ENCODE measurements at places on chromosomes 12 and 14. TPM values are rescaled to one million over a fixed set of nuclear protein-coding genes. Genes with fewer than 3 reads are reported as not detected.

DNA sequence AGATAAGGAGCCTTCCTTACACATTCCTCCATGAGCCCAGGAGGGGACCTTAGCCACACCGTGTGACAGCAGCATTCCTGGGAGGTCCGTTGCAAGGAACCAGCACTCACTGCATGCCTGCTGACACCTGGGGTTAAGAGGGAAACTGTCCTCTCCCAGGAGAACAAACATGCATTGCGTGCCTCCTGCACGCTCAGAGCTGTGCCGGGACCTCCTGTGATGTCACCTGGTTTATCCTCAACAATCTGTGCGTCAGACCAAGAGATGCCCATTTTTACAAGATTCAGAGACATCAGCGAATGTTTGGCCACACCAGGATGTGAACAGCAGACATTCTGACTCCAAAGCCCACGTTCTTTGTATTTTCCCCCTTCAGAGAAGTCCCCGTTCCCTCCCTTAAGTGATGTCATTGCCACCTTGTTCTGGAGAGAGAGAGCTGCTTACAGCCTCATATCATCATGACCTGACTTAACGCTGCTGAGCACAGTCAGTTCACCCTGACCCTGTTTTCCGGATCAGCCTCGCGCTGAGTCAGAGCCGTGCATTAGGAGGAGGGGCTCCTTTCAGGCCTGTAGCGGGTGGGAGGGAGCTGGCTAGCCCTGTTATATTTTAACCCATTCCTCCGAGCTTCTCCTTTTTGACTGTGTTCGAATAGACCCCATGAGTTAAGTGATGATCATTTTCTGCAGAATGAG lies 36.2 kb downstream of the TMEM120B start:
- no peaks in the 10 kb centered on the region for H3K27me3 ChIP-seq
- peak; percentile 82 for DNase-seq
- no peak overlapping the region for H3K4me3 ChIP-seq
- no peaks in the 10 kb centered on the region for H3K4me1 ChIP-seq

DNA sequence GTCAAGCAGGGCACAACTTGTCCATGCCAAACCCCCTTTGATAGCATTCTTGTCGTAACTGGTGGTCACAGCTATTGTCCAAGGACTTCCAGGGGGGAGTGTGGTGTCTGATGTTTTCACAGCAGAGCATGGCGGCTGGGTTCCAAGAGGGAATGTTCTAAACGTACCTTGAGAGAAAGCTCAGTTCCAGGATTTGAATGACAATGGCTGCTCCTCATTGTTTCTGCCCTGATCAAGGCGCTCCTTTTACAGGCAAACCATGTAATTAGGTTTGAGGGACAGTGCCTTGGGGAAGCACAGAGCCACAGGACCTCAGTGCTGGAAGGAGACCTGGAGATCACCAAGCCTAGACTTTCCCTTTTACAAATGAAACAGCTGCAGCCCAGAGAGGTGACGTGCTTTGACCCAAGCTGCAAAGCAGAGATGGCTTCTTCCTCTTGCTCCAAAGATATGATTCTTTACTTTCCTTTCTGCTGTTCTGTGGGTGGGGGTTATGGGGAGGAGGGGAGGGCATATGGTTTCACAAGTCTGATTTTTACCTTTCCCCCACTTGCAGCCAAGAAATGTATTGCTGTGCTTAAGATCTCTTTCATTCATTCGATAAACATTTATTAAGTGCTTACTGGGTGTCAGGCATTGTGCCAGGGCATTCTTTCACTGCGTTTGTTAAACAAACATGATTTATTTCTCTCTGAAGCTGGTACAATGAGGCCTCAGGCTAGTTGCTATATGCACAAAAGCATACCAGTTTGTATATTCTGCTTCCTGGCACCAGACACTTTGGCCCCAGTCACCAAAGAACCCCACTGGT lies 172.8 kb downstream of the KTN1 start:
- DNase-seq, result no peak
- H3K4me3 ChIP-seq, result no peak overlapping the region
- H3K27me3 ChIP-seq, result no peaks in the 10 kb centered on the region
- no peak overlapping the region for H3K27ac ChIP-seq

DNA sequence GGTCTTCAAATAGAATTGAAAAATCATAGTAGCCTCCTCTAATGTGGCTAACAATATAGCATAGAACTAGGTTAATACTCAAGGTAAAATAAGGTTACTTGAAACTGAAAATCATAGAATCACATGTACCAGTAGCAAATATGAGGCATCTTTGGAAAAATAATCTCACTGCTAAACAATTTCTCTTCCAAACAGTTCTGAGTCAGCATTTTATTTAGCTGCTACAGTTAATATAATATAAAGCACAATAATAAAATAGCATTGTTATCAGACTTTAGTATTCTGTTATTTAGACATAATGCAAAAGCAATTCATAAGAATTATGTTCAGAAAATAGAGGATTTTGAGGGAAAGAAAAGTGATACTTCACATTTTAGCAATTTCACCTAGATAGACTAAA lies 35.0 kb downstream of the ERO1A start:
- no peaks in the 10 kb centered on the region for H3K27me3 ChIP-seq
- no peak overlapping the region for H3K27ac ChIP-seq
- no peak overlapping the region for H3K4me3 ChIP-seq
- no peak for DNase-seq
- peaks cover 2% of the 10 kb centered on the region for H3K36me3 ChIP-seq

DNA sequence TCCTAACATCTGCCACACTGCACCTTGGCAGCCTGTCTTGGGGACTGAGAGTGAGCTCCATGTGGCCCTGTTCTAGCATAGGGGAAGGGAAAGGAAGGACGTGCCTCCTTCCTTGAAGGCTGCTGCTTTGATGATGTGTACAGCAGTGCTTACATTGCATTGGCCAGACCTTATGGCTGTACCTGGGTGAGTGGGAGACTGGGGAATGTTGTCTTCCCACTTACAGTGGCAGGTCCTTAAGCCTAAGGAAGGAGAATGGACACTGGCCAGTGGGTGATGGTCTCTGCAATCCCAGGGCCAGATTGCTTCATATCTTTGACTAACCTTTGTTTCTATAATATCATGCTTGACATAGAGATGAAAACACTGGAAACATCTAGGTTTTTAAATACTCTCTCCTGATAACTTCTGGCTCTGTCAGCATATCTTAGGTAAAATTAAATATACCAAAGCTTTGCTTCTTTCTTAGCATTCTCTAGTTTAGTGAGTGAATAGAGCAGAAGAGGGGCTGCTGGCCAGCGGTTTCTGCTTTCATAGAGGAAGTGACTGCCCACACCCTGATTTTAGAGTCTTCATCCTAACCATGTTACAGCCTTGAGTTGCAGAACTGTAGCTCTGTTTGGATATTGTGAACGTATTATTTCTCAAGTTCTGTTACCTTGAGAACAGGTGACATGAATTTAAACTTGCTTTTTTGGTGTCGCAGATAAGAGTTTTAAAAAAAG lies 27.2 kb downstream of the KLC1 start:
- peaks cover 10% of the 10 kb centered on the region for H3K4me1 ChIP-seq
- H3K27me3 ChIP-seq, result no peaks in the 10 kb centered on the region
- H3K36me3 ChIP-seq, result no peaks in the 10 kb centered on the region
- no peak overlapping the region for H3K4me3 ChIP-seq
- no peak for DNase-seq
- H3K27ac ChIP-seq, result no peak overlapping the region

DNA sequence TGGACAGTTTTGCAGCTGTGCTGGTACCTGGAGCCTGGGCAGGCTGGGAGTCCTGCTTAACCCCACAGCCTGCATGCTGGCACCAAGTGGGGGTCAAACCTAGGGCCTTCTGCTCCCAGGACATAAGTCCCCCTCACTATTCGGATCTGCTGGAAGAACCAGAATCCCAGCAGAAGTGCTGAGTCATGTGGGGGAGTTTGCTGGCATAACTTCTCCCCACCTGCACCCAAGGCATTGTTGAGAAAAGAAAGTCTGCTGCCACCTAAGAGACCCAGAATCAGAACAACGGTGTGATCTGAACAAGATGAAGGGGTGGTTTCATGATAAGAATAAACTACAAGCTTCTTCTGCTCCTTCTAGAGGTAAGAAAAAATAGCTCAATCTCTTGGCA lies 102.7 kb downstream of the RBM19 start:
- no peak for DNase-seq
- H3K27ac ChIP-seq, result no peak overlapping the region
- H3K4me1 ChIP-seq, result no peaks in the 10 kb centered on the region
- no peak overlapping the region for H3K4me3 ChIP-seq
- no peaks in the 10 kb centered on the region for H3K27me3 ChIP-seq
- H3K36me3 ChIP-seq, result no peaks in the 10 kb centered on the region

DNA sequence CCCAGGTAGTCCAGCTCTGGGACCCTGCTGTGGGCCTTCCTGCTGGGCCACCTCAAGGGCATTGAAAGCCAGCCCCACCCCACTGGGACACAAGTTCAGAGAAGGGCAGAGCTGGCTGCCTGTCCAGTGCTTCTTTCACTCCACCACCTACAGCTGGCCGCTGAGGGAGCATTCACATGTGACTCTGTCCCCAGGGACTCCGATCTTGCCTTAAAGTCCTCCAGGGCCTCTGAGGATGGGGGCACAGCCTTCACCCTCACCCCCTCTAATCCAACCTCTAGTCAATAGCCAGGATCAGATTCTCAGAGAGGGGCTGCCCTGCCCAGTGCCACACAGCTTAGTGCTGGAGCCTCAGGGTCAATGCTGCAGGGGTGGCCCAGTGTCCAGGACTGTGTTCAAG lies 5.0 kb upstream of the CYP46A1 start:
- no peaks in the 10 kb centered on the region for H3K36me3 ChIP-seq
- DNase-seq, result no peak
- H3K27ac ChIP-seq, result no peak overlapping the region
- H3K4me3 ChIP-seq, result no peak overlapping the region

DNA sequence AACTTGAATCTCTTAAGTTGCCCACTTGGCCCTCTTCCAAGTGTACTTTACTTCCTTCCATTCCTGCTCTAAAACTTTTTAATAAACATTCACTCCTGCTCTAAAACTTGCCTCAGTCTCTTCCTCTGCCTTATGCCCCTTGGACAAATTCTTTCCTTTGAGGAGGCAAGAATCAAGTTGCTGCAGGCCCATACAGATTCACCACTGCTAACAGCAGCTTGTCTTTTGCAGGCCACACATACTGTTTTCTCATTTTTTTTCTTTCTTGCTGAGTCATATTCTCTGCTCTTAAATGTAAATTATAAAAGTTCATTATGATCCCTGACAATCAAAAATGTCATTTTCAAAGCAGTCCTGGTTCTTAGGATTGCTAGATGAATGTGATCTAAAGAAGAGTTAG lies 1820.8 kb upstream of the FLRT2 start:
- no peak for DNase-seq
- H3K36me3 ChIP-seq, result no peaks in the 10 kb centered on the region
- H3K27ac ChIP-seq, result no peak overlapping the region
- H3K27me3 ChIP-seq, result no peaks in the 10 kb centered on the region

DNA sequence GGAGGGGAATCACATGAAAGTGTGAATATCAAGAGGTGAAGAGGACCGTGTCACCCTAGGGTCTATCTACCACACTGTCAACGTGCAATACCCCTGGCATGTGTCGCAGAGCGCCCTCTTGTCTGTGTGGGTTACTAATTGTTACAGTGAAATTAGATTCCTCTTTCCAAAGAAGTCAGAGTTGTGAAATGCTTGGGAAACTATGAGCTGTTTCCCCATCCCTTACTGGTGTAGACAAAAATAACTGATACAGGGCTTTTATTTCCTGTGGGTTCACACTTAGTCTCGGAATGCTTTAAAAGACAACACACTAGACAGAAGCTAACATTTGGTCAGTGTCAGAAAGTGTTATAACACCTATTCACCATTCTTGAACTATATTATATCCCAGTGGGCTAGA lies 597.3 kb downstream of the NRXN3 start:
- DNase-seq, result no peak
- no peaks in the 10 kb centered on the region for H3K27me3 ChIP-seq
- no peak overlapping the region for H3K4me3 ChIP-seq
- no peak overlapping the region for H3K27ac ChIP-seq

DNA sequence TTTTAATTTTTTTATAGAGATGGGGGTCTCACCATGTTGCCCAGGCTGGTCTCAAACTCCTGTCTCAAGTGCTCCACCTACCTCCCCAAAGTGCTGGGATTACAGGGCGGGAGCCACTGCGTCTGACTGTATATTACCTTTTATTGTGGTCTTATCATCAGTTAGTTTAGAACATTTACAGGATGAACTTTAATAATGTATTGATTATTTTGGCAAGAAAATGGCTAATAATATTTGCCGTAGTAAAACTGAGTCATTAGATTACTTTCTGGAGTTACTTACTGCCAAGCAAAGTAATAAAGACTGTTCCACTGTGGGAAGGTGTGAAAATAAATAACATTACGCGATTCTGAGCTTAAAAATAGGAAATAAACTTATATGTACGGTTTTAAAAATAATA lies 21.9 kb upstream of the KDM2B start:
- no peaks in the 10 kb centered on the region for H3K27me3 ChIP-seq
- H3K4me1 ChIP-seq, result no peaks in the 10 kb centered on the region
- no peaks in the 10 kb centered on the region for H3K36me3 ChIP-seq
- H3K4me3 ChIP-seq, result no peak overlapping the region
- DNase-seq, result no peak

- H3K4me3 ChIP-seq, result no peak overlapping the region
- no peak for DNase-seq
- peak overlapping the region; percentile 73 for H3K27ac ChIP-seq
- H3K27me3 ChIP-seq, result no peaks in the 10 kb centered on the region
Observed at GRCh38 chr12:2243275-2243674, 190.5 kb downstream of the CACNA1C start.

DNA sequence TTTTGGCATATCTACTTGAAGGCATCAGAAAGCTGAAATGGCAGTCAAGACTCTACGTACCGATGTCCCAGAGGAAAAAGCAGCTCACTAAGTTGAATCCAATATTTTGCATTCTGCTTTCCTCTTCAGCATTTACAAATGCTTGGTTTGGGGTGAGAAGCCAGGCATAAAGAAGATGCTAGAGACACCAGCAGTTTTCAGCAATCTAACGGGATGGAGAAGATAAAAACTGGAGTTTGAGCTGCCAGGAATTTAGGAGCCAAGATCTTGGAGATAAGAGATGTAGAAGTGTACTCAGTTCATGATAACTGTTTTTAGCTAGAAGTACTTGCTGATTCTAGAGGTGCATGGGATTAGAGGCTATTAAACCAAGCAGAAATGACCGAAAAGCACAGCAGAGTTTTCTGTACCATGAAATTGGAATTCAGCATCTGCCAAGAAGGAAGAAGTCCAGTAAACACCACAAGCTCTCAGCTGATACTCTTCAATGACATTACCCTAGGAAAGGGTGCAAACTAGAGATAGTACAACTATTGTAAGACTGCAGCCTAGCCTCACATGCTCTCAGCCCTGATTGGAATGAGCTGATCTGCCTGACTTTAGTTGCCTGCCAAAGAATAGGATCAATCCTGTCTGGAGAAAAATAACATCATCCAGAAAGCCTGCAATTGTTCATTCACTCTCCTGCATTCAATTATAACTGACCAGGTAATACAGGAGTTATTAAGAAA lies 7.4 kb upstream of the ALDH1L2 start:
- H3K27ac ChIP-seq, result no peak overlapping the region
- DNase-seq, result no peak
- no peaks in the 10 kb centered on the region for H3K4me1 ChIP-seq
- H3K4me3 ChIP-seq, result no peak overlapping the region
- H3K36me3 ChIP-seq, result no peaks in the 10 kb centered on the region

The CAPS2 gene
- total RNA-seq, result 25.1 TPM

The CD163L1 gene
- total RNA-seq, result 5.7 TPM

The ABCC9 gene
- total RNA-seq, result 39.7 TPM

The MAP1LC3B2 gene
- 1.8 TPM for total RNA-seq

The ENTPD5 gene
- total RNA-seq, result 285 TPM

The C1S gene
- total RNA-seq, result 412 TPM

The INHBC gene
- not detected for total RNA-seq

The KLHL28 gene
- 10.3 TPM for total RNA-seq

The EML1 gene
- total RNA-seq, result 51.4 TPM

The NRIP2 gene
- 4.5 TPM for total RNA-seq
